Activated CD4-positive, alpha-beta T cell treated with anti-CD3 and anti-CD28 coated beads, Interleukin-2, amount 10 ng/mL, durations not matched to agents 24 days and 14 days (primary cell): ENCODE measurements at places on chromosomes 2 and 18.

DNA sequence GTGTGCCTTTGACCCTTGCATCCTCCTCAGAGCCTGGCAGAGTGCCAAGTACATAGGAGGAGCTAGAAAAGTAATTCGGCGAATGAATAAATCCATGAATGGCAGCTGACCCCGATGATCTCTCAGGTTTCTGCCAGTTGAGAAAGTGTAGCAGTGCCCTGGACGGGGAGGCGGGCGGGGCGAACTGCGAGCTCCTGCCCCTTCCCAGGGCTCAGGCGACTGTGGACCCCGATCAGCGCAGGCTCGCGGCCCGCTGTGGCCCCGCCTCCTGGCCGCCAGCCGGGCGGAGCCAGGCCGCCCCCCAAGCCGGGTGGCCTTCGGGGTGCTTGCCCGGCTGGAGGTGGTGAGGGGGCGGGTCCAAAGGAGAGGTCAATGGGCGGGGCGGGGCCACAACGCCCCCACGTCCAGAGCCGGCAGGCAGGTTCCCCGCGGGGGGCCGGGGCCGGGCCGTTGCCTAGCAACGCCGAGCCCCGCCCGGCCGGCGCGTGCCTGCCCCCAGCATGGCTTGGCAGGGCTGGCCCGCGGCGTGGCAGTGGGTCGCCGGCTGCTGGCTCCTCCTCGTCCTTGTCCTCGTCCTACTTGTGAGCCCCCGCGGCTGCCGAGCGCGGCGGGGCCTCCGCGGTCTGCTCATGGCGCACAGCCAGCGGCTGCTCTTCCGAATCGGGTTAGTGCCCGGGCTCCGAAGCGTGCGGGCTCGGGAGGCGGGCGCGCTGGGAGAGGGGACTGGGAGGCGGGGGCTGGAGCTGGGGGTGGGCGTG lies 30.6 kb upstream of the TMBIM1 start:
- peak; percentile 85 for DNase-seq
- peaks cover 1% of the 10 kb centered on the region for H3K36me3 ChIP-seq
- H3K4me1 ChIP-seq: peaks cover 15% of the 10 kb centered on the region

- H3K27ac ChIP-seq: peak overlapping the region; percentile 80
- peaks cover 30% of the 10 kb centered on the region for H3K36me3 ChIP-seq
- H3K4me1 ChIP-seq: peaks cover 12% of the 10 kb centered on the region
- H3K4me3 ChIP-seq: no peak overlapping the region
- DNase-seq: no peak
Measured at GRCh38 chr2:143697744-143698143, 568.5 kb downstream of the ARHGAP15 start.

DNA sequence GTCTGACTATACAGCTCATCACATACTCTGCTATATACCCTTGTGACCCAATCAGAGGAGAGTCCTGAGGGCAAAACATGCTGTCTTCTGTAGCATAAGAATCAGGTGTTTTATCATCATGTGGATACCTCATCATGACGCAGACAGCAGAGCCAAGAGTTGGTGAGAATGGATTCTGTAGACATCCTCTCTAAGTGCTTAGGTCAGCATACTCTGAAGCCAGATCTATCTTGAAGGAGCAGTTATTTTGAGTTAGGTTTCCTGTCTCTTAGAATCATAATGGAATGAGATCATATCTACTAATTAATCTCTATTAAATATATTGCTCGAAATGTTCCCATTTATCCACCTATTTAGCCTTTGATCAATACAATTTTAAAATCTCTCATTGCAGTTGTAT lies 190.2 kb upstream of the KCNH7 start:
- no peaks in the 10 kb centered on the region for H3K27me3 ChIP-seq
- no peaks in the 10 kb centered on the region for H3K36me3 ChIP-seq
- no peak overlapping the region for H3K4me3 ChIP-seq
- H3K27ac ChIP-seq: no peak overlapping the region
- DNase-seq: no peak

DNA sequence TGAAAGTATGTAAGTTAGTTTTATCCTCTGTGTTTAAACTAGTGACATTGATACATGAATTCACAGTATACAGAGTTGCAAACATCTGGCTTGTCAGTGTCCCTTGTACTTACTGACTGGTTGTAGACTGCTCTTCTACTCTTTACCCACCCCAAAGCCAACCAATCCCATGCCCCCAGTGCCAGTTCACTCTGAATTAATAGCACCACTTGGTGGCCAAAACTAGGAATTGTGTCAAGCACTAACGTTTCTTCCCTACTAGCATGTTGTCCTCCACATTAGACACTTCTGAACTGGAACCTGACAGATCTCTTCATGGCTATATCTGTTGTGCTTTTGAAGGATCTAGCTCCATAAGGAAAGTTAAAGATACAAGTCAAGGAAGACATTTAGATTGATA lies 27.2 kb upstream of the OTX1 start:
- H3K36me3 ChIP-seq: no peaks in the 10 kb centered on the region
- no peak for DNase-seq
- H3K4me1 ChIP-seq: no peaks in the 10 kb centered on the region
- H3K4me3 ChIP-seq: no peak overlapping the region
- no peaks in the 10 kb centered on the region for H3K27me3 ChIP-seq
- H3K27ac ChIP-seq: no peak overlapping the region

DNA sequence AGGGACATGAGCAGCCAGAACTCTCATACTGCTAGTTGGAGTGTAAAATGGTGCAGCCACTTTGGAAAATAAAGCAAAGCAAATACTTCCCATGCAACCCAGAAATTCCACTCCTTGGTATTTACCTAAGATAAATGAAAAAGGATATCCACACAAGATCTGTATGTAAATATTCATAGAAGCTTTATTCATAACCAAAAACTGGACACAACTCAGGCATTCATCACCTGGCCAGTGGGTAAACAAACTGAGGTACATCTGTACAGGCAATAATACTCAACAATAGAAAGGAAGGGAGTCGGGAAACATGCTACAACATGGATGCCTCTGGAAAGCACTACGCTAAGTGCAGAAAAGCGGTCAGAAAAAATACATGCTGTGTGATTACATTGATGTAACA lies 2.5 kb upstream of the LOXHD1 start:
- H3K4me1 ChIP-seq: no peaks in the 10 kb centered on the region
- H3K27ac ChIP-seq: no peak overlapping the region
- no peak for DNase-seq
- H3K36me3 ChIP-seq: no peaks in the 10 kb centered on the region
- no peak overlapping the region for H3K4me3 ChIP-seq

GRCh38 chr2:202101026-202101579 lies 28.0 kb downstream of the KIAA2012 start:
- no peaks in the 10 kb centered on the region for H3K4me1 ChIP-seq
- no peak for DNase-seq
- no peaks in the 10 kb centered on the region for H3K36me3 ChIP-seq
- no peak overlapping the region for H3K4me3 ChIP-seq

DNA sequence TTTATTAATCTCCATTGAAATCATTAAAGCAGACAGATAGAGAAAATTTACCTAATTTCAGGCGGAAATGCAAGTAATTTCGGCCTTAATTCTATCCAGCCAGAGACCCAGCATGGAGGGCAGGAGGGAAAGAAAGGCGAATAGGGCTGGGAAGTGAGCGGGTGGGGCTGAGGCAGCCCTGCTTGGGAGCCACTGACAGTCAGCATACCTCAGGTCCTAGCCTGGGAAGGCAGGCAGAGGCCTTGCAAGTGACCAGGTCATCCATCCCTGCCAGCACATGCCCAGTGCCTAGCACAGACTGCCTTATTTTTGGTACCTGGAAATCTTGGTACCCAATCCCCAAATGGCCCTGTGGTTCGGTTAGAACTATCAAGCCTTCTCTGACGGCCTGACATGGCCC lies 1.5 kb downstream of the GDF7 start:
- peak overlapping the region; percentile 52 for H3K4me3 ChIP-seq
- DNase-seq: no peak
- peaks cover 67% of the 10 kb centered on the region for H3K27me3 ChIP-seq
- H3K36me3 ChIP-seq: no peaks in the 10 kb centered on the region

- no peak overlapping the region for H3K27ac ChIP-seq
- no peak overlapping the region for H3K4me3 ChIP-seq
- no peaks in the 10 kb centered on the region for H3K4me1 ChIP-seq
Measured at GRCh38 chr2:29293830-29294438, 178.7 kb downstream of the CLIP4 start.

GRCh38 chr18:8536231-8536630 lies 73.0 kb upstream of the RAB12 start:
- H3K27me3 ChIP-seq: no peaks in the 10 kb centered on the region
- H3K27ac ChIP-seq: no peak overlapping the region
- H3K4me3 ChIP-seq: no peak overlapping the region
- no peaks in the 10 kb centered on the region for H3K4me1 ChIP-seq
- no peaks in the 10 kb centered on the region for H3K36me3 ChIP-seq
- DNase-seq: no peak

- no peaks in the 10 kb centered on the region for H3K4me1 ChIP-seq
- H3K27ac ChIP-seq: no peak overlapping the region
- H3K36me3 ChIP-seq: no peaks in the 10 kb centered on the region
- no peak for DNase-seq
Measured at GRCh38 chr18:30566877-30567276, 475.7 kb downstream of the DSC3 start.

GRCh38 chr2:64062840-64063239 lies 43.6 kb upstream of the VPS54 start:
- peak overlapping the region; percentile 48 for H3K27ac ChIP-seq
- no peak for DNase-seq
- H3K4me1 ChIP-seq: peaks cover 26% of the 10 kb centered on the region
- H3K36me3 ChIP-seq: no peaks in the 10 kb centered on the region
- H3K27me3 ChIP-seq: peaks cover 2% of the 10 kb centered on the region
- H3K4me3 ChIP-seq: no peak overlapping the region

- no peak for DNase-seq
- H3K4me3 ChIP-seq: no peak overlapping the region
- no peaks in the 10 kb centered on the region for H3K27me3 ChIP-seq
- no peak overlapping the region for H3K27ac ChIP-seq
- peaks cover 3% of the 10 kb centered on the region for H3K36me3 ChIP-seq
Measured at GRCh38 chr2:54551123-54551756, 95.1 kb downstream of the SPTBN1 start.

DNA sequence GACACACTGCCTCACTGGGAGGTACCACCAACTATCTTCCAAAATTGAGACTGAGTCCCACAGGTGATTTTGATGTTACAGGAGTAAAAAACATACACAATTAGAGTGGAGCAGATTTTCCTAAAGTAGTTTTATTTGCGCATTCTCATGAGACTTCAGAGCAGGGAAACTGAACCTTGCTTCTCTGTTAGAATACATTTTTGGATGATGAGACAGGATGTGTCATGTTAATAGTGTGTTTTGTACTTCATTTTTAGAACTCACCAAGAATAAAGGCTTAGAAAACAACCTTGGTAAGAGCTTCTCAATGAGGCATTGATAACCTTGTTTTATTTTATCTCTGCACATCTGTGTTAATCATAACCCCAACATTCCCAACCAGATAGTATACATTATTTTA lies 310.2 kb upstream of the GALNT5 start:
- H3K4me1 ChIP-seq: no peaks in the 10 kb centered on the region
- no peaks in the 10 kb centered on the region for H3K36me3 ChIP-seq
- H3K4me3 ChIP-seq: no peak overlapping the region
- no peak overlapping the region for H3K27ac ChIP-seq

DNA sequence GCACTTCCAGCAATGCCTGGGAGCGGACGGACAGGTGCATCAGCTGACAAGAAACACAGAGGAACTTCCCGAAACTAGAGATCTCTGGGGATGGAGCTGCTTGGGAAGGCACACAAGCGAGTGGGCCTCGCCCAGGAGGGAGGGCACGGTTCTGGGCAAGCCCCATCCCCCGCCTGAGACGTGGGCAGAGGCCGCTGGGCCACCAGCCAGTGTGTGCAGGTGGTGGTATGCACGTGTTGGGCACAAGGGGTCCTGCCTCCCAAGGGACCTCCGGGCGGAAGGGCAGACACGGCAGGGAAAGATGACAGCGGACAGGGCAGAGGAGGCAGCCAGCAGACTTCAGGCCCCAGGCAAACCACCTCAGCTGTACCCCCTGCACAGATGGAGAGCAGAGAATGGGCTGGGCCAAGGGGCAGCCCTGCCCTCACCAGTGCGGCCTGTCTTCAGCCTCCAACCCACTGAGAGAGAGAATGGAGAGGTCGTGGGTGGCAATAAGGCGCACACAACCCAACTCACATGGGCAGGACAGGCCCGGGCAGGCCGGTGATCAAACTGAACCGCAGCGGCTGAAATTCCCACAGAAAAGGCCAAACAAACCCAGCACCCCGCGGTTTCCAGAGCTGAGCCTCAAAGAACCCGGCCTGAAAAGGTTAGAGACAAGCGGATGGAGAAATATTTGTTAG lies 51.2 kb downstream of the HDAC4 start:
- no peak for DNase-seq
- no peak overlapping the region for H3K27ac ChIP-seq
- no peaks in the 10 kb centered on the region for H3K27me3 ChIP-seq

GRCh38 chr2:71464389-71464788 lies 11.0 kb downstream of the DYSF start:
- no peak for DNase-seq
- no peak overlapping the region for H3K4me3 ChIP-seq
- peaks cover 5% of the 10 kb centered on the region for H3K4me1 ChIP-seq
- peaks cover 28% of the 10 kb centered on the region for H3K27me3 ChIP-seq

DNA sequence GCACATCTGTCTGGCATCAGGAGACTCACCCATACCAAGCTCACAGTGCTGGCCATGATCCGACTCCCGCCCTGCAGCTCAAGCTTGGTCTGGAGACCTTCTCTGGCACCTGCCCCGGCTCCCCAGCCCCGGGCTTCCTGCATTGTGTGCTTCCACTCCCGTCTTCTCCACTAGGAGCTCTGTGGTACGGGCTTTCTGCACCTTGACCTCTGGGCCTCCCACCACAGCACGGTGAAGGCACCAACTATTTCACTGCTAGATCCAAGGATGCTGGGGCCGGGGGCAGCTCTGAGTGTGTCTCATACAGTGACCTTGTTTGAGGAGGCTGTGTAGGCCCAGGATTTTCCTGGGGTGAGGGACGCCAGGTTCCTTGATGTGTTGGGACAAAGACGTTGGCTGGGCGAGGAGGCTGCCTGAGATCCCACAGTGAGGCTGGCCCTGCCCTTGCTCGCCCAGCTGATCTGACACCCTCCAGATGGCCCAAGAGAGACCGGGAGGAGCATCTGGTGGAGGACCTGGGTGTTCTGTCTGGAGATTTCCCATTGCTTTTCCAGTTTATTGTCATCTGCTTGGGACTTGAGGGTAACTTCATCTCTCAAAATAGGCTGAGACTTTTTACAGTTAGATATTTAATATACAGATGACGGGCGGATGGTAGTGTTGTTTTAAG lies 64.0 kb downstream of the HPCAL1 start:
- no peak overlapping the region for H3K4me3 ChIP-seq
- H3K4me1 ChIP-seq: peaks cover 7% of the 10 kb centered on the region
- no peaks in the 10 kb centered on the region for H3K36me3 ChIP-seq
- DNase-seq: no peak

- H3K4me1 ChIP-seq: no peaks in the 10 kb centered on the region
- DNase-seq: no peak
- H3K36me3 ChIP-seq: peaks cover 16% of the 10 kb centered on the region
- H3K4me3 ChIP-seq: no peak overlapping the region
- H3K27me3 ChIP-seq: no peaks in the 10 kb centered on the region
Measured at GRCh38 chr18:70058916-70059315, 111.2 kb upstream of the CD226 start.

DNA sequence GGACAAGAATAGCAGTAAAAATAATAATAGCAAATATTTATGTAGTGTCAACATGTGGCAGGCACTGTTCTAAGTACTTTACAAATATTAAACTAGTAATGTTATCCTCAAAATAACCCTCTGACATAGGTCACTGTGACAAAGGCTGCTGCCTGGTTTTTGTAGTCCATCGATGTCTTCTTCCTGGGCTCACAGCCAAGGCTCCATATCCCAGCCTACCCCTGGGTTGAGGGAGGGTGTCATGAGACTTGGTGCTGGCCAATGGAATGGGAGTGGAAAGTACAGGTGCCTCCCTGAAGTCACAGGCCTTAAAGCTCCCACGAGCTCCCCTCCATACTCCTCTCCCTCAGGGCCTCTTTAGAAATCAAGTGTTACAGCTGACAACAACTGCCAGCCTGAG lies 159.3 kb downstream of the CYRIA start:
- no peak overlapping the region for H3K27ac ChIP-seq
- DNase-seq: no peak
- no peaks in the 10 kb centered on the region for H3K36me3 ChIP-seq
- H3K4me1 ChIP-seq: no peaks in the 10 kb centered on the region
